CMK (cell line): ENCODE measurements at places on chromosomes 13 and 19.

- DNase-seq, result no peak
Observed at GRCh38 chr13:50243931-50244330, 228.7 kb downstream of the KCNRG start.

GRCh38 chr13:23984546-23984945, 87.2 kb upstream of the C1QTNF9B start:
- DNase-seq, result no peak

GRCh38 chr13:114313061-114313860, 1.0 kb upstream of the CHAMP1 start:
- DNase-seq, result no peak

DNA sequence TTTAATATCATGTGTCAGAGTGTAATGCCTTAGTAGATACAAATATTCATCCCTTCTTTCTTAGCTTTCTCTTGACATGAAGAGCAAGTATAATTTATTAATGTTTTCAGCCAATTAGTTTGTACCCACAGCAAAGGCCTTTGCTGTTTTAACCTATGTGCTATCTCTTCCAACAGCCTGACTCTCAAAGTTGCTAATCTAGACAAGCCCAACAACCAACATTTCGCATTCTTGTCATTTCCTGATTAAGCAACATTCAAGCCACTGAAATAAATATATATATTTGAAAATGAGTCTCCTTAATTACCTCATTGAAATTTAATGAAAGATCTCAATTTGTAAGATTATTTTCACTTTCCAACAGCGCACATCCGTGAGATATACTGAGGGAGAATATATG, 18.5 kb downstream of the EPSTI1 start:
- no peak for DNase-seq

- no peak for DNase-seq
Observed at GRCh38 chr13:38538422-38538821, 148.5 kb upstream of the FREM2 start.

DNA sequence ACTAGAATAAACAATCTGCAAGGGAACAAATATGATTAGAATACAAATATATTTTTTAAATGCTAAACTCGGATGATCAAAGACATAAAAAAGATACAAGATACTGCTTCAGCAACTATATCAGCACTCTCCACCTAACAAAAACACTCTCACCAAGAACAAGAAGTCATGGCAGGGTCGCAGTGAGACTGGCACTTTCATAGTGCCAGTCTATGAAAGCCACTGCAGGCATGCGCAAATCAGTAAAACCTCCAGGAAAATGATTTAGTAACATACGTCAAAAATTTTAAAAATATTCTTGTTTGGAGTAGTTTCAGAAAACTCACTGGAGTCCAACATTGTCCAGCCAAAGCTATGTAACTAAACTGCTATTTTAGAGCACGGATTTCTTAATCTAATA, 295.9 kb downstream of the DIAPH3 start:
- no peak for DNase-seq

GRCh38 chr19:2424686-2425621, 2.4 kb downstream of the TIMM13 start:
- no peak for DNase-seq

- no peak for DNase-seq
Observed at GRCh38 chr13:20127562-20128458, 33.0 kb downstream of the GJA3 start.

DNA sequence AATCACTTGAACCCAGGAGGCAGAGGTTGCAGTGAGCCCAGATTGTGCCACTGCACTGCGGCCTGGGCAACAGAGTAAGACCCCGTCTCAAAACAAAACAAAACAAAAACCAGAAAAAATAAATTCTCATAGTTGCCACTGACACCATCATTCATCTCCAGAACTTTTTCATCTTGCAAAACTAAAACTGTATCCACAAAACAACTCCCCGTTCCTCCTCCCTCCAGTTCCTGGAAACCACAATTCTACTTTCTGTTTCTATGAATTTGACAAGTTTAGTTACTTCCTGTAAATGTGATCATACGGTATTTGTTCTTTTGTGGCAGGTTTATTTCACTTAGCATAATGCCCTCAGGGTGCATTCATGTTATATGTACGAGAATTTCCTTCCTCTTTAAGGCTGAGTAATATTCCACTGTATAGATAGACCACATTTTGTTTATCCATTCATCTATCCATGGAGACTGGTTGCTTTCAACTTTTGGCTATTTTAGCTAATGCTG, 13.2 kb upstream of the ADGRE5 start:
- no peak for DNase-seq

DNA sequence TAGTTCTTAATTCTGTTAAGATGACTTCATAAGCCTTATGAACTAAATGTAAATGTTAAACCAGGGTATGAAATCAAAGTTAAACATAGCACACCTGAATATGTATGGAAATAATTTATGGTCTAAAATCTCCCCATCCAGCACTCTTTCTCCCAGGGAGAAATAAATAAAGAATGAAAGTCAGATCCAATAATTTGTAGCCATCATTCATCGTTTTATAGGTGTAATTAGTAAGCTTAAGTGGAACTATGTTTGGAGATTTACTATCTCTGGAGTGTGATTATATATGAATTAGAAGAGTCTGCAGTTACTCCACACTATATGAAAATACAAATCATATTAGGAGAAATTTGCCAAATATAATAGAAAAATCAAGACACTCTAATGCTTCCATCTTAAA, 405.1 kb downstream of the DACH1 start:
- DNase-seq, result no peak

- DNase-seq, result no peak
Observed at GRCh38 chr13:43815204-43815603, 28.4 kb upstream of the ENOX1 start.

GRCh38 chr19:23254141-23254910, 4.1 kb upstream of the ZNF724 start:
- DNase-seq, result no peak

- DNase-seq, result no peak
Observed at GRCh38 chr19:50817941-50818858, 5.4 kb downstream of the KLK1 start.

DNA sequence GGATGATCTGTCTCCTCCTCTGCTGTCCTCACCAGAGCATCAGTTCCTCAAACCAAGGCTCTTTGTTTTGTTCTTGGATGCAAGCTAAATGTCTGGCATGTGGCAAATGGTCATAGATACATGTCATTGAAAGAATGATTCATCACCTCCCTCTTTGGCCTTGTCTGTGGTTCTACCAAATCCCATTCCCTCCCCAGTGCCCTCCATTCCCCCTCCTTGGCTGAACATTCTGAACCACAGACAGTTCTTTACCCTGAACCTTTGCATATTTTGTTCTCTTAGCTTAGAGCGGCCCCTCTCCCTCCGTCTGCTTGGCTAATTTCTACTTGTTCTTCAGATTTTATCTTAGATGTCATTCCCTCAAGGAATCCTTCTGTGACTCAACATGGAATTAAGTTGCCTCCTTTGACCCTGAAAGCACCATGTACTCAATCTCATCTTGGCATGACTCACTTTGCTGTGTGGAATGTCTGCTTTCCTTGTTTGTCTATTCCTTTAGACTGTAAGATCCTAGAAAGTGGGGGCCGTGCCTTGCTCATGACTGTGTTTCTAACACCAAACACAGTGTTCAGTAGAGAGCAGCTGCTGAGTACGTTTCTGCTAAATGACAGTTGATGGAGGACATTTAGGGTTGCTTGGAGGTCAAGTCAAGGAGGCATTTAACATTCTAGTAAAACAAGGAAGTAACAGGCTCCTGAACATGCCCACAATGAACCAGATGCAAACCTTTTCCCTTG, 8.1 kb downstream of the ALOX5AP start:
- no peak for DNase-seq

DNA sequence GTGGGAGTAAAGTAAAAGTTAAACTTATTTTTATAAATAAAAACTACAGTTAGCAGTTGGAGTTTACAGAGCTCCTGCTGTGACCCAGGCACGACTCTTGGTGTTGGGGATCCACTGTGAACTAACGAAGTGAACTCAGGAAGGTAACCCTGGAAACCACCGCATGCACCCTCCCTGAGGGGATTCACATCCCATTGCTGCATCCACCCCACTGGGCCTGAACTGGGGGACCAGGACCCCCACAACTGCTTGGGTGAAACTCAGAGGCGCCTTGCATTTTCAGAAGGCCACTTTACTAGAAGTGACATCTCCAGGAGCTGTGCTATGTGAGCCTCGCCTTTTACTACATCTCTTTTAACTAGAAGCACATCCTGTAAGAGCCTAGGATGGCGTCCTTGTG, 166.4 kb downstream of the TEX29 start:
- DNase-seq, result no peak

DNA sequence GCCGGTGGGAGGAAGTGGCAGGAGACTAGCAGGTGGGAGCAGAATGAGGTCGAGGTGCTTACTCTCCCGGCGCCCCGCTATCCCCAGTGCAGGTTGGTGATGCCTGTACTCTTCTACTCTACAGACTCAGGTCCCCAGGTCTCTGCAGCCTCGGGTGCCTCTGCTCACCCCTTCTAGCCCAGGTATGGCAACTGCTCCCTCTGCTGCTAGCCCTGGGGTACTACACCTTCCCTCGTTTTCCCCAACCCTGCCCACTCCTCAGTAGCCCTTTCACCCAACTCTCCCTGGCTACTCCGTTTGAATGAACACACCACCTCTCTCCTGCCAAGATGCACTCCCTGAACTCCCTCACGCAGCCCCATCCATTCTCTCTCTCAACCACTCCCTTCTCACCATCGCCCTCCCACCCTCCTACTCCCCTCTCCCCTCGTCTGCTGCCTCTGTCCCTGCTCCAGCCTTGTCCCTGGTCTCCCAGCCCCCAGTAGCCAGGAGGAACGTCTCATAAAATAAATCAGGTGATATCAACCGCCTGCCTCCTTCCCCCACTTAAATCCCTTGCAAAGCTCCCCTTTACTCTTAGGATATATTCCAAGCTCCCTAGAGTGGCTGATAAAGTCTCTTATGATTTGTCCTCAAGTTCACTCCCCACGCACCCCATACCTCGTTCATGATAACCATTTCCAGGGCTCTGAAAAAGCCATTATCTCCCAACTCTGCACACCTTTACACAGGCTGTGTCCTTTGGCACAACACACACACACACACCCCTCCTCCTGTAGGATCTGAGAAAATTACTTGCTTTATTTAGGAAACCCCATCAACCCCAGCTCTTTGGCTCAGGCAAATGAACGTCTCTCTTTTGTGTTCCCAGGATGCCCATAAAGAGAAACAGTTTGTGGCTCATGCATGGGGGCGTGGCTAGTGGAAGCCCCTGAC, 8.2 kb upstream of the MEIS3 start:
- DNase-seq, result no peak
